NT2/D1 (cell line): ENCODE measurements at places on chromosomes 4 and X.

- DNase-seq = no peak
Measured at GRCh38 chr4:72391281-72391680, 177.7 kb downstream of the ADAMTS3 start.

DNA sequence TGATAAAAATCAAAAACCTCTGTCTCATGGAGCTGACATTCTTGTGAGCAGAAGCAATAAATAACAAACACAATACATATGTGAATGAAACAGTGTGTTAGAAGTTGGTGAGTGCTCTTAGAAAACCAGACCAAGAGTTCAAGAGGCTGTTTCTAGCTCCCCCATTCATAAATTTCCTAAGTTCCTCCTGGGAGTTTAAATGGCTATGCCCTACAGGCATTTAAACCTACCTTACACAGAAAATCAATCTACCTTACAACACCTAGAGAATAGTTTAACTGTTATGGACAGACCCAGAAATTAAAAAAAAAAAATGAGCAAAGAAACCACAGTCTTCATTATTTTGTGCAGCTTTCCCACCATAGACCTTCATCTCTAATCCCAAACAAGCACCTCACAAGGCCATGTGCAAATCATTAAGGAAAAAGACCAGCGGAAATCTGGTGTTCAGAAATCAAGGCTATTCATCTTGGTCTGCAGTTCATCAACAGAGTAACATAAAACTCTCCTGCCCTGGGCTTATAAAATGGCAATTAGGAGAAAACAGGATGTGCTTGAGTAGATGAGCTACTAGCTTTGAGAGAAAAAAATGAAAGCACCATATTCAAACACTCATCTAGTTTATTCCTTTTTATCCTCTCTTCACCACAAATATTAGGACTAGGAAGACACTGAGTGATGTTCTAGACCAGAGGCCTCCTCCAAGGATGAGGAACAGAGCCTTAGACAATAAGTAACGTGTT lies 147.2 kb downstream of the SHROOM3 start:
- DNase-seq = no peak

GRCh38 chr4:138367942-138368341 lies 125.8 kb upstream of the SLC7A11 start:
- no peak for DNase-seq

GRCh38 chrX:43963726-43964125 lies 9.5 kb downstream of the NDP start:
- DNase-seq = no peak

DNA sequence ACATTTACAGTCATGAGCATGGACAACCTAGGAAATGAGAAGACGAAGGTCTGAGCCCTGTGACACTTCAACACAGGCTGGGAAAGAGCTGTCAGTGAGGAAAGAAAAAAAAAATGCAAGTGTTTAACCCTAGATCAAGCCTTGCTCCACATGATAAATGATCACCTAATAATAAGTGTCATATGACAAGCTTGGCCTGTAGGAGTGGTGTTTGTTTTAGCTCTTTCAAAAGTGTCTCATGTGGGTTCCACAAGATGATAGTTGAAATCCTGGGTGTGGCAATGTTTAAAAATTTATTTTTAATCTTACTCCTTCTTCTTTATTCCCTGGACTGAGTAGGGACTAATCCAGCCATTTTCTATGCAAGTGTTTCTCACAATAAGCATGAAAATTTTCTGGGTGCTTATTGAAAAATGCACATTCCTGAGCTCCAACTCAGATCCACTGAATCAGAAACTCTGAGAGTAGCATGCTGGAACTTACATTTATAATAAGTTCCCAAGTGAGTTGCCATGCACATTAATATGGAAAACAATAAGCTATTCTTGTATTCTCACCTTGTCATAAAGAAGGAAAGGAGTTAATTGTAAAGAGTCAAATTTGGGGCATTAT lies 138.3 kb downstream of the AREG start:
- no peak for DNase-seq

DNA sequence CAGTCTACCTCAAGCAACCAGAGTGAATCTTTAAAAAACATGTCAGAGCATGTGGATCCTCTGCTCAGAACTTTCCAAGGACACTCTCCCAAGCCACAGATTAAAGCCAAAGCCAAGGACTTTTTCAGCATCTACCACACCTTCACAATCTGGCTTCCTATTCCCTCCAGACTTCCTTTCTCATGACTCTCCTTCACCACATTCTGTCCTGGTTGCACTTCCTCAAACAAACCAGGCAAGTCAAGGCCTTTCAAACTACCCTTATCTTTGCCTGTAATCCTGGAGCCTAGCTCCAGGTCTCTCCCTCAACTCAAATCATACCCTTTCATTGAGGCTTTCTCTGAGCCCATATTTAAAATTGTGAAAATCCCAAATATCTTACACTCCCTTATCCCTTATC lies 191.6 kb upstream of the GALNTL6 start:
- no peak for DNase-seq

- no peak for DNase-seq
Measured at GRCh38 chr4:3827616-3828492, 61.7 kb downstream of the ADRA2C start.

- DNase-seq = peak; percentile 23
Measured at GRCh38 chr4:112938461-112939058, 110.9 kb upstream of the ANK2 start.

- no peak for DNase-seq
Measured at GRCh38 chr4:145130788-145131399, 32.8 kb downstream of the ABCE1 start.

DNA sequence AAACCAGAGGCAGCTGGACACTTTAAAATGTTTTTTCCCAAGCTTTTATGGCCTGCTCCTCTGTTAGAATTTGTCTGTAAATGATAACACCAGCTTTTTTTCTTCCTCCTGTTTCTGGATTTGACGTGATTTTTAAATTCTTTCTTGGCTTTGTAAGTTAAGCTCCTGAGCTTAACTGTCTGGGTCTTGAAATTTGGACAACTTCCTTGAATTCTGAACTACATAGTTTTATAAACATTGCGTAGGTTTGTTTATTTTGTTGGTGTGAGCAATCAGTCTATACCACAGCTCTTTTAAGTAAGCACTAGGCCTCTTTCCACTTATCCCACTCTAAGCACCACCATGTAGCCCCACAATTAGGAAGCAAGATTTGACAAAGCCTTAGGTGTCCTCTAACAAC lies 144.4 kb upstream of the GUCY1A1 start:
- DNase-seq = no peak

- no peak for DNase-seq
Measured at GRCh38 chrX:149825424-149825823, 43.7 kb downstream of the MAGEA9 start.

DNA sequence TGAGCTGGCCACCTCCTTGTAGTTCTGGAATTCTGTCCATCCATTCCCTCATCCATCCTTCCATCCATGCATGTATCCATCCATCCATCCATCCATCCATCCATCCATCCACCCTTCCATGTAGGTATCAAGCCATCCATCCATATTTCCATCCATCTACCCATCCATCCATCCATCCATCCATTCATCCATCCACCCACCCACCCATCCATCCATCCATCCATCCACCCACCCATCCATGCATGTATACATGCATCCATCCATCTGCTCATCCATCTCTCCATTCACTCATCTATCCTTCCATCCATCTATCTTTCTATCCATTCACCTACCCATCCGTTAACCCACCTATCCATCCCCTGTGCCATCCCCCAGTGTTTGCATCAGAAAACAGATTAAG lies 153.6 kb upstream of the STX18 start:
- DNase-seq = no peak

- DNase-seq = no peak
Measured at GRCh38 chrX:152845618-152846240, 14.9 kb downstream of the NSDHL start.

DNA sequence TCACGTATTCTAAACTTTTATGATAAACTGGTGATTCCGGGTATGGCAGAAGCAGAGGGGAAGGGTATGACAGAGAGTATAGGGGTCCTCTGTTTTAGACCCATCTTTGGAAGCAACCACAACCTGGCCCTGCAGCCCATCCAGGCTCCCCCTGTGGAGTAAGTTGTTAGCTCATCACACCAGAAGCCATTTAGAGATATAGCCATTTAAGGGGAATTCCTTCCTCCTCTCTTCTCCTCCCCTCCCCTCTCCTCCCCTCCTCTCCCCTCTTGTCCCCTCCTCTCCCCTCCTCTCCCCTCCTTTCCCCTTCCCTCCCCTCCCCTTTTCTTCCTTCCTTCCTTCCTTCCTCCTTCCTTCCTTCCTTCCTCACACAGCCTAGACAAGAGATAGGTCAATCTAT lies 197.3 kb upstream of the LDB2 start:
- no peak for DNase-seq
